T-helper 1 cell (primary cell): ENCODE measurements at places on chromosomes 11 and 22.

GRCh38 chr11:69563946-69564775 lies 76.8 kb upstream of the CCND1 start:
- no peak for DNase-seq

DNA sequence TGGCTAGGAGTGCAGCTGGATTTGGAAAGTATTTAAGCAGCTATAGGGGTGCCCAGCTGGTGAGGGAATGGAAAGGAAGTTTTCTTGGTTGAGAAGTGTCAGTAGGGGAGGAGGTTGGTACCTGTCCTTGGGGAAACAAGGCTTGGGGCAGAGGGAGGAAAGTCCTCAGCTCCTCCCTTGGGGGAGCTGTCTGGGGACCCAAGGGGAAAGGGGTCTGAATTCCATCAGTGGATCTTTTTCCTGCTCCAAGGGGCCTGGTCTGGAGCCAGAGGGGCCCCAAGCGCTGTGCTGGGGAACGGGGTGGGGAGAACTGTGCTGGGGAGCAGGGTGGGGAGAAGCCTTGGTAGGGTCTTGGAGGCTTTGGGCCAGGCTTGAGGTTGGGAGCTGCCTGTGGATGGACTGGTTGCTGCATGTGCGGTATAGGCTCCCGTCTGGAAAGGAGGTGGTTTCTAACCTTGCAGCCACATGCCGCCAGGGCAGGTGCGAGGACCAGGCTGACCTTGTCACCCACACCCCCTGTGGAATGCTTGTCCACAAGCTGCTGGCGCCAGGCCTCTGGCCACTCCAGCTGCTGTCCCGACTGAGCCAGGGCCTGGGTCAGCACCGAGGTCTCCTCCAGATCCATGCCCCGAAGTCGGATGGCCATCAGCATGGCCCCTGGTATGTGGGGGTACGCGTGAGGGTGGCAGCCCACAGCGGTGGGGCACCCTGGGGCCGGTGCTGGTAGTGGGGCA lies 963 bp downstream of the TYMP start:
- no peak for DNase-seq

GRCh38 chr11:13869398-13869886 lies 93.1 kb upstream of the SPON1 start:
- no peak for DNase-seq

DNA sequence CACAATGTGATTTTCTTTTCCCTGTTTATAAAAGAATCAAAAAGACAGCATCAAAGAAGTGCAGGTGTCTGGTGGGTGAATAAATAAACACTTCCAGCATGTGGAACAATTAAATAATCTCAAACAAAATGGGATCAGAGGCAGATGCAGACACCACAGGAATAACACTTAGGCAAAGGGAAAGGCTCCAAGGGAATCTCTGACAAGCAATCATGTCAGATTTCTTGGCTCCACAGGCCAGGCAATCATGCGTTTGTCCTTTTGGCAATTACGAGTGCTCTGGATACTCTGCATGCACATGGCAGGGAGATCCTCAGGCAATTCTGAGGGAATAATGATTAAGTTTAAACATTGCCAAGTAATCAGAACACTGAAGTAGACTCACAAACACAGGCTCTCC lies 403.5 kb upstream of the LUZP2 start:
- no peak for DNase-seq

DNA sequence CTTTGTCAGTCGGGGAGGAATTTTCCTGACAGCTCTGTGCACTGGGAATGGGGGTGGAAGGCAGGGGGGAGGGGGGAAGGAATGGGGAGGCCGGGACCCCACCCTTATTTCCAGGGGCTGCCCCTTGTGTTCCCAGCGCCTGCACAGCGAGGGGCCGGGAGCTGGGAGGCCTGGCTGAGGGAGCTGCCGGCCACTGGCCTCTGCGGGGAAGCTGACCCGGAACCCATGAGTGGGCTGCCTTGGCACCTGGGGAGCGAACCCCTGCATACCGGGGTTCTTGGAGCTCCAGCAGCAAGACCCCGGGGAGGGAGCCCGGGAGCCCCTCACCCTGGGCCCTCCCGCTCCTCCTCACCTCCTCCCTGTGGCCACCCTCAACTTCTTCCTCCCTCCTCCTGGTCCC lies 3.5 kb downstream of the H19 start:
- no peak for DNase-seq

DNA sequence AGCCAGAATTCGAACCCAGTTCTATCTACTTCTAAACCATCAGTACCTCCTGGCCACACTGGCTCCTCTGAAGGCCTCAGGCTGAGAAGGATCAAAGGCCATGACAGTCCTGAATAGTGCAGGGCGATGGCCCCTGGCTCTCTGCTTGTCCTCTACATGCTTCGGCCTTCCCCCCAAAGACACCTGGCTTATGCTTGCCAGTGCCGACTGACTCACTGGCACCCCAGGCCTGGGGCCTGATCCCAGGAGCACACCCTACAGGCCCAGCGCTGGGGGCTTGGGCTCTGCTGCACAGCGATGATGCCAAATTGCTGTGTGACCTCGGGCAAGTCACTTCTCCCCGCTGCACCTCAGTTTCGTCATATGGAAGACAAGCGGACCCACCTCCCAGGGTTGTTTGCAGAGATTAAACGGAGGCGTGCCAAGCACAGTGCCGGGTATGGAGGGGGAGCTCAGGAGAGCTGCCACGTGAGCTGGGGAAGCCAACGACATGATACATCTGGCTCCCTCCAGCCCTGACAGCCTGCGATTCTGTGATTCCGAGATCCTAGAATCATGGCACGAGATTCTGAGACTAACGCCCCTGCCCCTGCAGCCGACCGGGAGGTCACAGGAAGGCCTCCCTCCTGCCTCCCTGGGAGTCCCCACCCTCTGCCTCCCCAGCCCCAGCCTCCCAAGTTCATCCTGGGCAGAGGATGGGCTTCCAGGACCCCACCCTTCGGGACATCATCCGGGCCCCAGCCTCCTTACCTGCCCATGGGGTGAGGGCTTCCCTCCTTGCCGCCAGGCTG lies 1.0 kb downstream of the SSTR3 start:
- no peak for DNase-seq

GRCh38 chr11:68051191-68052136 lies 12.6 kb downstream of the TCIRG1 start:
- DNase-seq, result no peak

DNA sequence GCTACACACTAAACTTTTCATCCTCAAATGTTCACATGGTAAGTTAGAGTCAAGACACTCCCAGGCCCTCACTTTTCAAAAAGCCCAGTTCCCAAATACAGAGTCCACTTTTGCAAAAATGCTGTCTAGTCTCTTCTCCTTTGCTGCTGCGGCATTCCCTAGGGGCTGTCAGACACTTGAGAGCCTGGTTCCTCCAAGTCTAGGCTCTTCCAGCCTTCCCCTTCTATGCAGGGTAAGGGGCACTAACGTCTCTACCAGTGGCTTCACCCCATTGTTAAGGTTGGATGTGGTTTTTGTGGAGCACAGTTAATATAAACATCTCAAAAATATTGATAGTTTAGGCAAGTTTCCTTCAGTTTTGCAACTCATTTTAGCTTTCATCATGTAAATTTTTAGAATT lies 181.5 kb downstream of the KIF18A start:
- DNase-seq, result no peak

DNA sequence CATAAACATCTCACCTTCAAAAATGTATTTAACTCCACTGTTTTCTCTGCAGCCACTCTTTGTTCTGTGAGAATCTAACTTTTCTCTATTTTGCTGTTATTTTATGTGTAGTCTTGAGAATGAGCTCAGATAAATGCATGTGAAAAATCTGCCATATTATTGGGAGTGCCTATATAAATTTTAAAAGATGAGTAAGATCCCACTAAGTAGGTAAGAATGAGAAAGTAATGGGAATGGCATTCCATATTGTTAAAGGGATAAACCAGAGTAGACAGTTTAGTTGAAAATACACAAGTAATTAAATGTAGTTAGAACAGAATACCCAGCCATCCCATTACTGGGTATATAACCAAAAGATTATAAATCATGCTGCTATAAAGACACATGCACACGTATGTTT lies 817.2 kb downstream of the FAM181B start:
- no peak for DNase-seq

DNA sequence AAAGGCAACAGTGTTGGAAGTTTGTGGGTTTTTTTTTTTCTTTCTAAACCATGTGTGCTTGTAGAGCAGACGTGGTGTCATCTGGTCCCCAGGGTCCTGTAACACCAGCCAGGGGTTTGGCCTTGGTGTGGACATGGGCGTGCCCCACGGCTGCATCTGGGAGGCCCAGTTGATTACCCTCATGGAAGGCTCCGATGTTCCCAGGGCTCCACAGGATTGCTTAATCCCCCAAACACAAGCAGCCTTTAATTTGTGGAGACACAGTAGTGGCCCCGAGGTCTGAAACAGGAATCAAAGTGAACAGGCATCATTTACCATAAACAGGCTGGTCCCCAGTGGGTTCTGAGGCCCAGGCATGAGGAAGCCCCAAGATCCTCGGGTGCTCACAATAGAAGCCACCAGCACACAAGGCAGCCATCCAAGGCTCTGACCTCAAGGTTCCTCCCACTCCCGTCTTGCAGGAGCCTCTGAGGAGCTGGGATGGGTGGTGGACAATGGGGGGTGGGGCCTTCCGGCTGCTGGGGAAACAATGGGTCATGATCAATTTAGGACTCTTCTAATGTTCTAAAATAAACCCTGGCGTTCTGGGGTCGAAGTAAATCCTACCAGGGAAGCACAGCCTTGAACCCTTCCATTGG lies 115.0 kb upstream of the CD82 start:
- no peak for DNase-seq

DNA sequence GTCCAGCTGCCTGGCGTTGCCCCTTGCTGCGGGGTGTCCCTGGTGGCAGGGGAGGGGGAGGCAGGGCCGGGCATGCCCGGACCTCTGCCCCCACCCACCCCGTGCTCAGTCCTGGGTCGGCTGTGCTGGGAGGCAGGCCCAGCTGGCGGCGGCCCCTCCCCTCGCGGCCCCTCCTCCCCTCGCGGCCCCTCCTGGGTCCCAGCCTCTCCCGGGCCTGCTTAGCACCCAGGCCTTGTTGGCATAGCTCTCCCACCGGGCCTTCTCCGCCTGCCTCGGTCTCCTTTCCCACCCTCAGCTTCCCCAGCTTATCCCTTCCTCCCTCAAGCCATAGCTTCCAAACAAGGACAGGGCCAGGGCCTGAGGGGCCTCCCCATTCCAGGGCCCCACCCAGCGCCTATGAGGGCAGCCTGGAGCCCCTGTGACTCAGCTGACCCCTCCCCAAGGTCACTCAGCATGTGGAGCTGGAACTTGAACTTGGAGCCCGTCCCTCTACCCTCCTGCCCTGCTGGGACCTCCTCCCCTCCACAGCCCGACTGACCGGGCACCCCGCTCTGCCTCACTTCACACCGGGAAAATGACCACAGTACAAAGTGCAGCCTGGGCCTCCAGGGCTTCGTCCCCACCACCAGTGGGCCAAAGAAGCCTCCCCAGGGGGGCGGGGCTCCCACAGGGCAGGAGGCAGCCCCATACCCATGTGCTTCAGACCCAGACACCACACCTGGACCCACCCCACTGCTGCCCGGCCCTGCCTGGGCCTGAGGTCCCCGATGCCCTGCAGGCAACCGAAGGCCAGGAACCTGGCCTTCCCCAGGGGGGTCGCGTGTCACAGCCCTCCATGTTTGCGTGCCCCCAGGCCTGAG lies 1.2 kb downstream of the EPS8L2 start:
- DNase-seq, result no peak

DNA sequence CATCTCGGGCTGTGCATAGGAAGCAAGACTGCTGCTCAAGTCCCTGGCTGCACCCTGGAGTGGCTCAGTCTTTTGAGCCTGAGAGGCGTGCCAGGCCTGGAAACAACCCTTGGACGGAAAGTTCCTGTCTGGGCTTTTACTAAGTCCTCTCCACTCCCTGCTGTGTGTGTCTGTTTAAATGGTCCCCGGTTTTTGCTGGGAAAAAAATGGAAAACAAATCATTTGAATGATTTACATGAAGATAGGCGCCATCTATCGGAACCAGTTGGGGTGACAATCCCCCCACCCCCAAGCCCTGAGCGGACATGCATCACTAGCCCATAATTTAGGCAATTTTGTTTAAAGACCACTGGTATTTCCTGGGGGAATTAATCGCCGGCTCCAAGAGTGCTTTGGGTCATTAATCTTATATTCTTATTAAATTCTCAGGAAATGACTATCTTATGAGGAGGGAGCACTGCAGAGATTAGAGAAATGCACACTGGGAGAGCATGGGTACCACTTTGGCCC lies 2.7 kb upstream of the GAB2 start:
- DNase-seq, result peak; percentile 45

DNA sequence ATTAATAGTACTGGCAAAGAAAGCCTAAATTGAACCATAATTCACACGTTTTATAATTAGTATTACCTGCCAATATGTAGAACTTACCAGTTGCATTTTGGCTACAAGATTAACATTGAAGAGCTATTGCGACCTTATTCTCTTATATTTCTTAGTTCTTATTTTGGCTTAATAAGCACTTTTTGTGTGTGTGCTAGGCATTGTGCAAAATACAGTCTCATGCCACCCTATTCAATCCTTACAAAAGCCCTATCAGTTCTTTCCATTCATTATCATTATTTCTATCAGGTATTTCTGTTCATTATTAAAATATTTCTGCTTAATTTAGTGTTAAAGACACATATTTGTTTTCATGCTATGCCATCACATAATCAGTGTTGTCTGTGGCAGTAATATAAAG lies 41.2 kb downstream of the MAML2 start:
- DNase-seq, result no peak

DNA sequence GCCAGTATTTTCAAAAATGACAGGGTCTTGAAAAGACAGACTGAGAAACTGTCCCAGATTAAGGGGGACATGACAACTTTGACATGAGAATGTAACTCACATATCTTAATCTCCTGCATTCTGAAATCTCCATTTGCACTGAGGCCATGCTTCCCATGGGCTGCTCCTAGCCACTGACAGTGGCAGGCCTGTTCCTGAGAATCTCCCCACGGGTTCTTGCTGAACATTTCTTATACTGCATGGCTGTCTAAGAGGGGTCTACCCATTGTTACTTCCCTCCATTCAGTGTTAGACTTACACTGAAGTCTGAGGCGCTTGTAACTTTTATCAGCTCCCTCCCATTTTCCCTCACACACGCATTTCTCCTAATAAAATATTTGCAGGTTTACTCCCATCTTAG lies 1.5 kb downstream of the CEP295 start:
- DNase-seq, result no peak

DNA sequence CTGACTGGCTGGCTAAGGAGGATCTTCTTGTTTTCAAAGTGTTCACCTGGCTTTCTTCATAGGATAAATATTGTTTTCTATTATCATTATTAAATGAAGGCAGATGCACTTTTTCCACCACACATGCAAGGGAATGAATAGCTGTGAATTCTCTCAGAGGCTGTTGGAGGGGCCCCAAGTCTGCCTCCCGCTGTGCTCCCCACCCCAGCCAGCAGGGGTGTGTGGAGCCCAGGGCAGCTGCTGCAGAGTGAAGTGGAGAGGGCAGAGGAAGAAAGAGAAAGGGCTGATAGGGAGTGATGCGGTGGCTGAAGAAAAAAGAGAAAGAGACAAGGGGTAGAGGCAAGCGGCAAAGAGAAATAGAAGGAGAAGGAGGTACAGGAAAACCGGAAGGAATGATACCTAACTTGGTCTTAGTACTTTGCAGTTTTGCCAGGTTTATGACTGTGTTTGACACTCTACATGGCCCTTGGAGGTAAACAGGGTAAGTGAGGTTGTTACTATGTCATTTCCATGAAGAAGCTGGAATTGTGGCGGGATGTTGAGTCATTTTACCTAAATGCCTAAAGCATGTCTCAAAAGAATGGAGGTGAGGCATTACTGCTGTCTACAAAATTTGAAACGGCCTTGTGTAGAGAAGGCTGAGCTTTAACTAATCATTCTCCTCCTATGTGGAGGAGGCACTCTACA lies 145.7 kb upstream of the B3GAT1 start:
- DNase-seq, result no peak

GRCh38 chr11:130516554-130517505 lies 68.4 kb downstream of the ADAMTS15 start:
- no peak for DNase-seq
